Skin of body (tissue), 3 donors: ENCODE measurements at places on chromosomes 12 and 14. TPM values are rescaled to one million over a fixed set of nuclear protein-coding genes. Genes with fewer than 3 reads are reported as not detected.

DNA sequence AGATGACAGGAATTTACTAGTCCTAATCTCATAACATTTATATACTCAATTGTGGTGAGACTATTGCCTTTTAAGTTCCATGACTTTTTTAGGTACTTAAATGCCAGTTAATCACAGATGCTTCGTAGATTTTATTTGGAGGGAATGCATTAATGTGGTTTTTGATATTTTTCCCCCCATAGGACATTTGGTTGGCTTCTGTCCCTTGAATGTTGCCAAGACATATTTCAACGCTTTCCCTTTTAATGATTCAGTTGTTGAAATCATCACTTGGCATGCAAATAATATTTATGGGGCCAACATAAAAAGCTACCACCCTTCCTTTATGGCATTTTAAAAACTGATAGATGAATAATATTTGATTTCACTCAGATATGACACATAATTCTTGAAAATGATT, 172.1 kb downstream of the ACSS3 start:
- DNase-seq, result no peak

DNA sequence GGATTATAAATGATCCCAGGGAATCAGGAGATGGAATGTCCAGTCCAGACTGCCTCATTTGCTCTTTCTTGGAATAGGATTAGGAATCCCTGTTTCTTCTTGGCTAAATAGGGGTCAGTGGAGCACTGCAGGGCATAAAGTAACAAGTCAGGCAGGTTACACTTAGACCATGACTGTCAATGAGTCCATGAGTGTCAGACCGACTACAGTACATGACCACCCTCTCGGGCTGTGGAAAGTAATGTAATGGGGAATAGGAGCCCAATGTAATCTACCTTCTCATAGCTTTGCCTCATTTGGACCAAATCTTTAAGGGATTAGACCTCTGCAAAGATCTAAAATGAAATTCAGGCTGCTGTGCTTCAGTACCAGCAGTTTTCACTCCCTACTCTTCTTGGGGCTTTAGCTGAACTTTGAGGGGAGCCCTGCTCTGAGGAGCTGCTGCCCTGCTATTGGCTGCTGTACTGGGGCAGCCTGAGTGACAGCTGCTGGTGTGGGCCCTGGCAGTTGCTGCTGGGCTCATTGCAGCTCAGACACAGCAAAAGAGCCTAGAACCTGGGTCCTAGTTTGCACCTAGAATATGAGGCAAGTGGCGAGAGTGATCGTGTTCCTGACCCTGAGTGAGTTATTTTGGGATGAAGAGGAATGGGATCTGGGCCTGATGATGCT, 62.2 kb upstream of the OR4E1 start:
- DNase-seq, result no peak

DNA sequence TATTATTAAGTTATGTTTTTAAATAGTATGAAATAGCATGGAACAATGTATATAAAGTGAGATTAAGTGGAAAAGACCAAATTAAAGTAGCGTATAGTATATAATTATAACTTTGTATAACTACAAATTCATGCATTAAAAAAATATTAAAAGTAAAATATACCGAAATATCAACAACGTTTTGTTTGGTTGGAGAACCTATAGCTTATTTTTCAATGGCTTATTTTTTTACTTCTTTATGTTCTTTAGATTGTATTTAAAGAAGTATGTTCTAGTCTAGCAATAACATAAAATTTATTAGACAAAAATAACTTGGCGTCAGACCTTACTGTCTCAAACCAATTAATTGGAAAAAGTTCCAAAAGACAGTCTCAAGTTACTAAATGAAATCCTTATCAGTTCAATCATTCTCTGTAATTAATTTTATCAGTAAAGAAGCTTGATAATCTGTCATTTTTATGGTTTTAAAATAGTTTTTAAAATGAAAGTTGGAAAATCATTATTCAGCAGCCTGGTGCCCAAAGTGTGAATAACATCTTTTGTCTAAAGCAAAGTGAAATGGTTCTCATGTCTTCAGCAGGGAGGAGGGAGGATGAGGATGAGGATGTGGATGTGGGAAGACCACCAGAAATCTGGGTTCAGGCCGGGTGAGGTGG, 46.7 kb downstream of the IRAK3 start:
- no peak for DNase-seq

DNA sequence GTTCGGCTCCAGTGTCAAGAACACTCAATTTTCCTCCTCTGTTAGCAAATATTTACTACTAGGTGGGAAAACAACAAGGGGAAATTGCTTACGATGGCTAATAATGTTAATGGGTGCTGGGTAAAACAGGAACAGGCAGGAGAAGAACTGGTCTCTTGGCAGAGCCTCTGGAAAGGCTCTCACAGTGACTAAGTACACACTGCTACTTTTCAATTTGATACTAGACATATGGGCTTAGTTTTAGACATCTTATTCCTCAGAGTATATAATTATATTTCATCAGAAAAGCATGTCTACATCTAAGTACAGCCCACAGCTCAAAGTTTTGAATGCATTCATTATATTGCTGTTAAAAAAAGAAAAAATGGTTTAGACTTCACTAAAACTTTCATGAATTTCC, 65.4 kb upstream of the SAV1 start:
- DNase-seq, result peak; percentile 49

The SLC5A8 gene
- total RNA-seq, result 1.7 TPM

- no peak for DNase-seq
These were observed 612.5 kb downstream of the FSCB start for GRCh38 chr14:43894534-43894933.

DNA sequence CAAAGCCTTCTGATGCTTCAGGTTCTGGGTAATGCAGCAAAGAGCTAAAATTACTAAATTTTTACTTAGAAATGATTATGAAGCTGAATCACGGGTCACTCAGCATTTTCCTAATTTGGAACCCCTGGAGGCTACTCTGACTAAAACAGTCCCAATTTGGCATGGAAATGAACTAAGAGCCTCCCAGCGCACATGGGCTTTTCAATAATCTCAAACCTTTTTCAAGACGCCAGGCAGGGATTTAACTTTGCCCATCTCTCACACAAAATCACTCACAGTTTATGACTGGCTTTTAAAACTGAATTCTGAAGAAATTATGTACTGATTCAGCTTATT, 68.3 kb downstream of the LLPH start:
- DNase-seq, result no peak

DNA sequence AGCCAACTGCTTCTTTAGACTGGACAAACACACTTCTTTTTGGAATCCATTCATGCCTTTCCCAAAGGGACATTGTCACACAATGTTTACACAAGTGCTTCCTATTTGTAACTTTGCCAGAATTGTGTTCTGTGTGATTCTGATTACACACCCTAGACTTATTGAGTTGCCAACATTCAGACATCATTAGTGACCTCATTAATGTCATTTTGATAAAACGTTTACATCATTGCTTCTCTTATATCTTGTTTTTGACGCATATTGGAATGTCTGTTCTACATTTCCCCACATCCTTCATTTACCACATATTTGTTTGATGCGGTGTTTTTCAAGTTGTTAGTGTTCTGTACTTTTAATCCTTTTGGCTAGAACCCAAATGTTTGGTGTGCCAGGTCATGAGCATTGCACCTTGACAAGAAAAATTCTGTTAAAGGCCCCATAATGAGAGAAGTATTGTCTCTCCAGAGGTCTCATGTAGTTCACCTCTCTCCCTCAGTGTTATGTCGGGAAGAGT, 305.5 kb downstream of the AEBP2 start:
- peak; percentile 57 for DNase-seq

DNA sequence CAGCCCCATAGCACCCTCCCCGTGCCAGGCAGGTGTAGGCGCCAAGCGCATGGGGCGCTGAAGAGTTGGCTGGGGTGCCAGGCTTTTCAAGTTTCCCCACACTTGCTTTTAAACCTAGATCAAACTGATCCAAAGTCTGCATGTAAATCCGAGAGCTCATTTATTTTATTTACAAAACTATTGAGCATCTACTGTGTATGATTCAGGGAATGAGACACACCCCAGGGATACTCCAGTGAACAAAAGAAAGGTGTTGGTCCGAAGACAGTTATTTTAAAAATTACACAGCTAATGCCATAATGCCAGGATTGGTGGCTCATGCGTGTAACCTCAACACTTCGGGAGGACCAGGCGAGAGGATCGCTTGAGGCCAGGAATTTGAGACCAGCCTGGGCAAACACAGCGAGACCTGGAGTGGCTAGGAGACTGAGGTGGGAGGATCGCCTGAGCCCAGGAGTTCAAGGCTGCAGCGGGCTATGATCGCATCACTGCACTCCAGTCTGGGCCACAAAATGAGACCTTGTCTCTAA, 780 bp upstream of the SLC41A2 start:
- DNase-seq, result no peak

GRCh38 chr14:95886366-95887056, 9.9 kb downstream of the TUNAR start:
- DNase-seq, result no peak

DNA sequence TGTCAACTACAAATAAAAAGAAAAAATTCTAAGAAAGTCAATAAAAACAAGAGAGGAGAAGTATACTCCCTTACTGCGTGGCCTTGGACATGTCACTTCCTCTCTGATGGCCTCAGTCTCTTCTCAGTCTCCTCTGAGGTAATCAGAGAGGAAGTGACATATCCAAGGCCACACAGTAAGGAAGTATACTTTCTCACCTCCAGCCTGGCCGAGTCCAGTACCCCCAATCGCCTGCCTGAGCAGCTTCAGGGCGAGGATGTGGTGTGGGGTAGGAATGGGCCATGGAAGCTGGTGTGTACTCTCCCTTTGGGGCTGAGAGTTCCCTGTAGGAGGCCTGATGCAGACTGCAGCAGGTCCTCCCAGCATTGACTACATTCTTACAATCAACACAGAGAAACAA, 15.8 kb downstream of the VDR start:
- DNase-seq, result no peak

GRCh38 chr14:77043984-77044485, 15.5 kb upstream of the IRF2BPL start:
- DNase-seq, result no peak

The ADAM20 gene
- total RNA-seq, result 2.8 TPM

- peak; percentile 63 for DNase-seq
These were observed 69.8 kb downstream of the RERG start for GRCh38 chr12:15151161-15152091.

GRCh38 chr14:71399057-71399487, 491.8 kb downstream of the PCNX1 start:
- DNase-seq, result no peak

The TMEM263 gene
- total RNA-seq, result 79.9 TPM

DNA sequence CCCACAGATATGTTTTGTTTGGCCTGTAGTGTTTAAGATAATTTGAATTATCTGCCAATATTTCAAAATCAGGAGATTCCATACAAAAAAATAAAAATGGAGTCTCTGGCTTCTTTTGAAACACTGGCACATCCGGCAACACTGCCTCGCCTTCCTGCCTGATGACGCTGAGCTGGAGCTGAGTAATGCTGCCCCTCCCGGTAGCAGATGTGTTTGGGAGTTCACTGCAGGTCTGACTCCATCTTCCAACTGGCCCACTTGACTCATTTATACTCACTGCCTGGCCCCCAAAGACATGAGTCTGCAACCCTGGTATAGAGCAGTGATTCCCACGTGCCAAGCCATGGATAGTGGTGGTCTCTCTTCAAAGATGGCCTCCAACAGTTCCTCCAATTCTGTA, 7.4 kb downstream of the CIT start:
- DNase-seq, result peak; percentile 42

The DDX23 gene
- 43.3 TPM for total RNA-seq

DNA sequence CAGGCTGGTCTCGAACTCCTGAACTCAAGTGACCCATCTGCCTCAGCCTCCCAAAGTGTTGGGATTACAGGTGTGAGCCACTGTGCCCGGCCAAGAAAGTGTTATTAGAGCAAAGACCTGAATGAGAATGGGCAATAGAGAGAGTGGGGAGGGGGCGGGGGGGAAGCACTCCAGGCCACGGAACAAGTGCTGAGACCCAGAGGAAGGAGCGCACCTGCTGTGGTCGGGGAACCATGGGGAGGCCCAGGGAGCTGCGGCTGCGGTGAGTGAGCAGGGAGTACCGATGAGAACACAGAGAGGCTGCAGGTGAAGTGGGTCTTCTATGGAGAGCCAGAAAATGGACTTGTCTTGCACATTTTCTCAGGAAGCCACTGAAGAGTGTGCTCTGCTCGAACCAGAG, 10.8 kb downstream of the SMIM41 start:
- no peak for DNase-seq

The SCYL2 gene
- 54.1 TPM for total RNA-seq

GRCh38 chr14:61569308-61569707, 126.0 kb upstream of the HIF1A start:
- no peak for DNase-seq
